CD4-positive, CD25-positive, alpha-beta regulatory T cell (primary cell): ENCODE measurements at places on chromosomes 5 and 9. TPM values are rescaled to one million over a fixed set of nuclear protein-coding genes. Genes with fewer than 3 reads are reported as not detected.
A peak's percentile ranks its signal among the peaks of the same experiment; 100 is the strongest.

DNA sequence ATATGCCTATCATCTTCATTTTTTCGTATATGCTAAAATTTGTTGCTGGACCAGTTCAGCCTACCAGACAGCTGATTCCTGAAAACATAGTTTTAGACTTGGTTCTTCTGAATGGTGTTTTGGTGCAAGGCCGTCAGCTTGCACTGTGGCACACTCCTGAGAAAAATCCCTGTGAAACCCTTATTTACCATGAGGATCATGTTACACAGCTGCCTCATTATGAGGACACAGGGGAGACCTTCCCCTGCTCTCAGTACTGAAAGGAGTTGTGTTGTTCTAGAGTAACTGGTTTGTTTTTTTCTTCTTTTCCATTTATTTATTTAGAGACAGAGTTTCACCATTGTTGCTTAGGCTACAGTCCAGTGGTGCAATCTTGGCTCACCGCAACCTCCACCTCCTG, 37.6 kb downstream of the MAST4 start:
- DNase-seq, result no peak

GRCh38 chr5:77993141-77993854, 217.2 kb upstream of the TBCA start:
- DNase-seq, result no peak

DNA sequence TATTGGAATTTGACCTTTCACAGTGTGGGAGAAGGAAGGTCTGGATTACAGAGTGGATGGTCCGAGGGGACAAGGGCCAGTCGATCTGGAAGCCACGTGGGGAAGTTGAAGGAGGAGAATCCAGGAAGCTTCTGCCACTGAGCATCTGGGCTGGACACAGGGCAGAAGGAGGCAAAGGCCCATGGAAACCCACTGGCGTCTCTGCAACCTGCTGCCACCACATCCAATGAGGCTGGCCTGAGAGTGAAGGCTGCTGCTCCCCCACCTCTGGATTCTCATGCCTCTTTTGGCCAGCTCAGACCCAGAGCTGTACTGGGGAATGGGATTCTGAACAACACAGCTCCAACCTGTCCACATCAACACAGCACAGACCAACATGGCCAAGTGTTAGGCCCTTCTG, 48.9 kb upstream of the BOD1 start:
- no peak for DNase-seq

Gene MLLT3
- polyA plus RNA-seq, result 45.9 TPM

DNA sequence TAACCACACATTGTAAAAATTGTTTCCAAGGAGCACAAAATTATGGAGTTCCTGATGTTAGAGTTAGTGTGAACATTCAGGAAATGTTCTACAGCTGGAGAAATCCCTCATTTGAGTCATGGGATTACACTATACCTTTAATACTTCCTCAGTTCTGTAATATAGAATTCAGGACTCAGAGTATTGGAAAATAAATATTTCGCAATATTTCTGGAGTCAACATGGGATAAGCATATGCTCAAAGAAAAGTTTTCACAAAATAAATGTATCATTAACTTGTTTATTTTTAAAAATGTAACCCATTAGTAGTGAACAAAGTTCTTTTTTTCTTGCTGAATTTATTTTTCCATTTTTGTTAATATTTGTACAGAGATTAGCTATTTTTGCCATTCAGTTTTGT, 8.6 kb downstream of the CYLC2 start:
- DNase-seq, result no peak

GRCh38 chr5:149278451-149279210, 7.0 kb downstream of the AFAP1L1 start:
- DNase-seq, result no peak

DNA sequence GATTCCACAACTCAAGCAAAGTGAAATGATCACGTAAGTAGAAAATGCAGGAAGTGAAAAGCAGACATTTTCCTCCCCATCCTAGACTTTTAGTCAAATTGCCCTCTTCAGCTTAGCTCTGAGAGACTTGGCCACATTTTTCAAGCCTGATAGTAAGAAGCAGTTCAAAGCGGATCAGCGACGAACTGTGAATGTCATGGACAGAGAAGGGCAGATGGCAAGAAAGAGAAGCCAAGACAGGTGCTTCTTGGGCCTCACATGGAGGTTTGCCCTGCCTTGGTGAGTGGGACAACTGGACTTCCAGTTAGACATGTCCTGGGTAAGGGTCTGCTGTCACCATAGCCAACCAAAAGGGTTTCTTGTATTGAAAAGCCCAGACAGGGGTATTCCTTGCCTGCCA, 291.5 kb downstream of the MED10 start:
- no peak for DNase-seq

DNA sequence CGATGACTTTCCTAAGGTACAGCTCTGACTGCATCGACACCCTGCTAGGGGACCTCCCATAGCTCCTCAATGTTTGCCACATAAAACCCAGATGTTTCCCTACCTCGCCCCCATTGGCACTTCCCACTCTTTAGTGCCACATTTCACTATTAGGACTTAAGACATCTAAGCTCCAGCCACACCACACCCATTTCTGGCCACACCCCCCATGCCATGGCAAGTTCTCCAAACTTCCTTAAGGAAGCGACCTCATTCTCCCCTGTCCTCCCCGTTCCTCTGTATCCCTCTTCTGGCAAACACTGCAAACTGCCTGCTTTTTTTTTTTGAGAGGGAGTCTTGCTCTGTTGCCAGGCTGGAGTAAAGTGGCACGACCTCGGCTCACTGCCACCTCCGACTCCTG, 62.9 kb downstream of the USP20 start:
- DNase-seq, result no peak

DNA sequence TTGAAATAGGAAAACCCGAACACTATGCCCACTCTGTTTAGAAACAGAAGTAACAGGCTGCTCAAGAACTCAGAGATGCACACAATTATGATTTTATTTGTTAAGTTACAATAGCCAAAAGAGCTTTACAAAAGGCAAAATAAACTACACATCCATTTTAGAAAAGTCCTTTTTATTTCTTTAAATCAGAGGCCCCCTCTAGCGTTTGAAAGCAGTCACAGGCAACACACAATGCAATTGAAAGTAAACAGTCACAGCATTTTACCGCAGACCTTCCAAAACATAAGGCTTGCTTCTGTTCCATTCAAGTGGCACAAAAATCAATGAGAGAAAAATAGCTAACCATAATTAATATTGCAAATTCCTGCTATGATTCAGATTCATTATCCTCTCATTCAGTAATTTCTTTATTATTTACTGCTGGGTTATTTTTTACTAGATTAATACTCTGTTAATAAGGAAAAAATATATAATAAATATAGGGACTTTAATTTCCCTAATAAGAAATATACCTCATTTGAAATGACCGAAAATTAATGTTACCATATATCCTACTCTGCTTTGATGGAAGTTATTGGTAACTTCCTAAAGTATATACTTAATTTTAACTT, 78.3 kb downstream of the CEP120 start:
- peak; percentile 20 for DNase-seq

- DNase-seq, result no peak
Observed at GRCh38 chr9:77800924-77801551, 152.9 kb upstream of the GNA14 start.

Gene CCT5
- polyA plus RNA-seq, result 211 TPM

Gene PTPN3
- 0.20 TPM for polyA plus RNA-seq

DNA sequence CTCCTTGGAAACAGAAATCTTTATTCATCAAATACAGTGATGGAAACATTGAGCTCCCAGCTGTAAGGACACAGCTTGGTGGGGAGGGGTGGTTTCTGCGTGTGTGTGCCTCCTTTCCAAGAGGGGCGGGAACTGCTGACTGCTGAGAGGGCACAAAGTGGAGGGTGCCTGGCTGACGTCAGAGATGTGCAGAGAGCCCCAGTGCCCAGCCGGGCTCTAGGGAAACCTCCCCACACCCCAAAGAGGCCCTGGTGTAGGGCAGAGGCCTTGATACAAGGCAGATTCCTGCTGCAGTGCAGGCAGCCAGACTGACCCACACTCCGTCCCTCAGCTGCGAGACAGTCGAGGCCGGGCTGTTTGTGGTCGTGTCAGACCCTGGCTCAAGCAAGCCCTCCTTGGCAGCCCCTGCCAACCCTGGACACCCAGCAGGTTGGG, 191.0 kb downstream of the CACNA1B start:
- no peak for DNase-seq

- DNase-seq, result peak; percentile 56
Observed at GRCh38 chr5:109690242-109690974, 681 bp downstream of the MAN2A1 start.

Gene STRBP
- 14.9 TPM for polyA plus RNA-seq

Gene KLF4
- not detected for polyA plus RNA-seq

- DNase-seq, result no peak
Observed at GRCh38 chr5:56585461-56585860, 229.9 kb upstream of the MAP3K1 start.

Gene PCSK1
- not detected for polyA plus RNA-seq

GRCh38 chr5:400282-401145, 42.5 kb upstream of the EXOC3 start:
- DNase-seq, result no peak

- peak; percentile 7 for DNase-seq
Observed at GRCh38 chr9:112198646-112199045, 23.5 kb upstream of the SUSD1 start.

DNA sequence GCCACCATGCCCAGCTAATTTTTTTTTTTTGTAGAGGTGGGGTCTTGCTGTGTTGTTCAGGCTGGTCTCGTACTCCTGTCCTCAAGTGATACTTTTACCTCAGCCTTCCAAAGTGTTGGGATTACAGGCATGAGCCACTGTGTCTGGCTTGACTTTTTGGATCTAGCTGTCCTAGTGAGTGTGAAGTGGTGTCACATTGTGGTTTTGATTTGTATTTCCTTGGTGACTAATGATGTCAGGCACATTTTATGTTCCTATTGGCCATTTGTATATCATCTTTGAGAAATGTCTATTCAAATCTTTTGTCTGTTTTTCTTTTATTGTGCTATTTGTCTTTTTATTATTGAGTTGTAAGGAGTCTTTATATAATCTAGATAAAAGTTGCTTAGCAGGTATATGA, 53.5 kb upstream of the MCCC2 start:
- DNase-seq, result peak; percentile 36

DNA sequence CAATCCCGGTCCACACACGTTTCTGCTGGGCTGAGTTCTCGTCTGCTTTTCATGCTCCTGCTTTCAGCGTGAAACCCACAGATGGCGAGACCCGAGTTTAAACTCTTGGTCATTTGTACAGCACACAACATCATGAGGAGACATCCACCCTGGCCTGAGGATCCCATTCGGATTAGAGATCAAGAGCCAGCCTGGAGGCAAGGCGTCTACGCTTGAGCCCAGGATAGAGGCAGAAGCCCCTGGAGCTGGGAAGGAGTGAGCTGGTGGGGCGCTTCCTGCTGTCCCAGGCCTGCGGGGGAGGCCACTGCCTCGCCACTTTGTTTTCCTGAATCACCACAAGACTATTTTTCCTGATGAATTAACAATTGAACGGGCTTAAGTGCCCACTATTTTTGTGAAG, 281.9 kb upstream of the IRX4 start:
- no peak for DNase-seq

Gene CCNI2
- polyA plus RNA-seq, result 2.1 TPM

Gene ZDHHC11B
- not detected for polyA plus RNA-seq

Gene CDH12
- not detected for polyA plus RNA-seq

DNA sequence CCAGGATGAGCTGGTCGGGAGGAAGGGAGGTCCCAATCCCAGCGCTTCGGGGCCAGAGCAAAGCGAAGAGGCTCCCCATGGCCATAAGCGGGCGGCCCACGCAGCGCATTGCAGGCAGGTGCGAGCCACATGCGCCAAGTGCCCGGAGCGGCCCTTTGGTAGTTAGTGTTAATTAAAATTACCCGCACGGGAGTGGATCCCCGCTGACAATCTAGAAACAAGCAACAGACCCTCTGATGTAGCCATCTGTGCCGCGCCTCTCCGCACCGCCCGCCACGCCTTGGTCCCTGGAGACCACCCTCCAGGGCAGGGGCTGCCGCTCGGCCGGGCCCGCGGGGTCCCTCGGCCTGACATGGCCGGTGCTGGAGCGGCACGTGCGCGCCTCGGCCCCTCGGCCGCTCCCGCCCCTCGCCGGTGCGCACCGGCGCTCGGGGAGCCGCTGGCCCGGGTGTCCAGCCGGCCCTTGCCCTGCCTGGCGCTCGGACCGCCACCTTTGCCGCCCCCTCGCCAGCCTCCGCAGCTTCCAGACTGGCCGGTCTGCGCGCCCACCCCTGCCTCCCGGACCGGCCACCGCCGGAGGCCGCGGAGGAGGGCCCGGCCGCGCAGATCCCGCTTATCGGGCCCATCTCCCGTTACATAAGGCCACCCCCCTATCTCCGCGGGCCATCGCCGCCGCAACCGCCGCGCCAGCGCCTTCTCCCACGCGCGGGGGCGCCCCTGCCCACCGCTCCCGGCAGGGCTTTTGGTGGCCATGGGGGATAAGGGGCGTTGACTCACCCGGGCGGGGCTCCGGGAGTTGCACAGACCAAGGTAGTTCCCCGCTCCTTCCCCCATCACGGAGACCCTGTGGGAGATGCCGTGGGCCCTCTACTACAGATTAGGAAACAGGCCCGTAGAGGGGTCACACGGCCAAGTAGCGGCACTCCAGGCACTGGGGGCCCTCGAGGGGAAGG, 1.9 kb upstream of the IL13 start:
- DNase-seq, result no peak

DNA sequence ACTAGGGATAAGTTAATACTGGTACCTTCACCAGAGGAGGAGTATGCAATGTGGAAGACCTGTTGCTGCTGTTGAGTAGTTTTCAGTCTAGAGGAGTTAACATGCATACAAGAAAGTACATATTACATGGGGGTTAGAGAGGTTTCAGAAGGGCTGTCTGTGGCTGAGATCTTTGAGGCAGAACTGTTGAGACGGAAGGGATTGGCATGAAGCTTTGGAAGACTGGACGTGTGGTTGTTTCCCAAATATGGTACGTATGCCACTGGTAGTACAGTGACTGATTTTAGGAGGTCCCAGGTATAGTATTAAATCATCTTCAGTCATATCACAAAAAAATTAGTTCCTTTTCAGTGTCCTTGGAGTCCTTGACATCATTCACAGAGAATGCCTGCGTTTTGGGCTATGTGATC, 17.6 kb downstream of the TNFAIP8 start:
- no peak for DNase-seq

GRCh38 chr9:967903-968641, 8.4 kb upstream of the DMRT3 start:
- no peak for DNase-seq

- DNase-seq, result no peak
Observed at GRCh38 chr5:2732850-2733249, 18.6 kb downstream of the IRX2 start.

- peak; percentile 57 for DNase-seq
Observed at GRCh38 chr5:56142614-56143372, 90.3 kb downstream of the ANKRD55 start.

GRCh38 chr5:89572696-89573095, 689.7 kb upstream of the MEF2C start:
- no peak for DNase-seq

Gene C5orf63
- polyA plus RNA-seq, result 6.3 TPM

DNA sequence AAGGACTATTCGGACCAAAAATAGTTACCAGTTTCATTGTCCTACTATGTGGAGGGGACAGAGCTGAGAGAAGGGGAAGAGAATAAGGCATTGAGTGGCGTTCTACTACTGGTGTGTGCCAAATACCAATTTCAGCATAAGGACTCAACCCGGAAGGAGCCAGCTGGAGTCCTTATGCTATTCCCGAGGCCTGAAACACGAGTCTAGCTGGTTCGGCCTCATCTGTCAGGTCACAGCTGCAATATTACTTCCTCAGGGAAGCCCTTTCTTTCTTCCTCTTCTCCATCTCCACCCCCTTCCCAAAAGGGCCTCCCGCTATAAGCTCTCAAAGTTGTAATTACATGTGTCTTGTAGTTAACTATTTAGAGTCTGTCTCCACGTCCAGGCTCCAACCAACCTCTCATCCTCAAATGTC, 20.5 kb upstream of the FER start:
- DNase-seq, result no peak

Gene NCS1
- polyA plus RNA-seq, result not detected
